Stimulated activated naive B cell treated with anti-CD40 and anti-IgM and Interleukin-4, amounts not matched to agents 10 μg/mL and 1 μg/mL and 100 μg/mL, for 72 hours (primary cell): ENCODE measurements at places on chromosomes 11 and 22.
A peak's percentile ranks its signal among the peaks of the same experiment; 100 is the strongest.

- DNase-seq, result peak; percentile 83
These were observed 3.4 kb upstream of the IGLL5 start for GRCh38 chr22:22884010-22884887.

GRCh38 chr11:124081483-124081882 lies 33.8 kb upstream of the VWA5A start:
- no peak for DNase-seq

GRCh38 chr11:61916737-61917333 lies 531 bp downstream of the RAB3IL1 start:
- no peak for DNase-seq

- DNase-seq, result no peak
These were observed 68.1 kb upstream of the BID start for GRCh38 chr22:17842386-17842785.

GRCh38 chr22:34395370-34395769 lies 475.1 kb upstream of the LARGE1 start:
- DNase-seq, result no peak

DNA sequence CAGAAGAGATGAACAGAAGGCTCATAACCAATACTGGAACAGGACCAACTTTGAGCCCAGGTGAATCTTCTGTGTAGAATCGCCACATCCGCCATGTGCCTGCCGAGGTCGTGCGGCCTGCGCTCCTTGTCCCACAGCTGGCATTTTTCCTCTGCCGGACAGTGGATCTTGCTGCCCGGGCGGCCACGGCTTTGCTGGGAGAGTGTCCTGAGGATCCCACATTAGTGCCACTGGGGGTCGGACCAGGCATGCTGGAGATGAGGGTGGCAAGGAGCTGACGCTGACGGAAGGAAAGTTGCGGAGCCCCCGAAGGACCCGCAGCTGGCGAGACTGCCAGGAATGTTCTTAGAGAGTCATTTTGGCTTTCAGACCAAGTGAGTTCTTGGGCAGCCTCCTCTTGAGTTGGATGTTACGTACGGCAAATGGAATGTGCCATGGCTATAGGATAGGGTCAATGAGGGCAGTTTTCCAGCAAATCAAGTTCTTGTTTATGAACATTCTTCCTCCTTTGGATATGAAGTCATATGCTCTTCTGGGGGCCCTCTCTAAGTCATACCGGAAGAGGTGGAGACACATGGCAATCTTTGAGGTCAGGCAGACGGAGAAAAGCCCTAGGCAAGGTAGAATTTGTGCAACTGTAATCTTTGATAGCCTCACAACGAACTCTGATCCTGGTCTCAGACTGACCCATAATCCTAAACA lies 57.4 kb upstream of the NUP160 start:
- no peak for DNase-seq

GRCh38 chr22:42184852-42185251 lies 54.2 kb upstream of the CYP2D6 start:
- DNase-seq, result no peak

GRCh38 chr22:49417833-49418232 lies 409.8 kb downstream of the BRD1 start:
- no peak for DNase-seq

DNA sequence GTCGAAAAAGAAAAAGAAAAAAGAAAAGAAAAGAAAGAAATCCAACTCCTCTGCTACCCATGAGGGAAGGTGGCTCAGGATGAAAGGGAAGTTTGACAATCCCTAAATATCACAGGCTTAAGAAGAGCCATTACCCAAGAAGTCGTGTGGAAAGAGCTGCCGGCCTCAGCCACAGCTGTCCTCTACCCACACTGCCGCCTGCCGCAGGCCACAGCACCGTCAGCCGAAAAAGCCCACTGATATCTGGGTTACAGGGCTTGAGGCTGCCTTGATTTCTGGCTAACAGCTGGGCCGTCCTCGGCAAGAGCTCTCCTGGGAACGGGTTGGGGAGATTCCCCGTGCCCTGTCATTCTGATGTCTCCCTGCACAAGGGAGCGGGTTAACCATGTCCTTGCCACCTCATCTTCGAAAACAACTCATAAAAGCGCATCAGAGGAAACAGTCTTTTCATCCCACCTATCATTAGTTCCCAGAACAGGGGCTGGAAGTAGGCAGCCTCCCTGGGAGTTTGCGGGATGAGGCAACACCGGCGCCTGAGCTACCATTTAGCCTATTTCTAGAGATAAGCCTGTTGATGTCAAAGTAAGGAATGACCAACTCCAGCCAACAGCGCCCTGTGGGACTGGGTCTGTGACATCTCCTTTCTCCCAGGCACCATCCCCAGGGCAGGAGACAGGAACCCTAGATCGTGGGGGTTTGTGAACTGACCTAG lies 21.8 kb upstream of the SNX32 start:
- DNase-seq, result no peak

GRCh38 chr22:32528984-32529982 lies 54.7 kb downstream of the FBXO7 start:
- DNase-seq, result peak; percentile 56

DNA sequence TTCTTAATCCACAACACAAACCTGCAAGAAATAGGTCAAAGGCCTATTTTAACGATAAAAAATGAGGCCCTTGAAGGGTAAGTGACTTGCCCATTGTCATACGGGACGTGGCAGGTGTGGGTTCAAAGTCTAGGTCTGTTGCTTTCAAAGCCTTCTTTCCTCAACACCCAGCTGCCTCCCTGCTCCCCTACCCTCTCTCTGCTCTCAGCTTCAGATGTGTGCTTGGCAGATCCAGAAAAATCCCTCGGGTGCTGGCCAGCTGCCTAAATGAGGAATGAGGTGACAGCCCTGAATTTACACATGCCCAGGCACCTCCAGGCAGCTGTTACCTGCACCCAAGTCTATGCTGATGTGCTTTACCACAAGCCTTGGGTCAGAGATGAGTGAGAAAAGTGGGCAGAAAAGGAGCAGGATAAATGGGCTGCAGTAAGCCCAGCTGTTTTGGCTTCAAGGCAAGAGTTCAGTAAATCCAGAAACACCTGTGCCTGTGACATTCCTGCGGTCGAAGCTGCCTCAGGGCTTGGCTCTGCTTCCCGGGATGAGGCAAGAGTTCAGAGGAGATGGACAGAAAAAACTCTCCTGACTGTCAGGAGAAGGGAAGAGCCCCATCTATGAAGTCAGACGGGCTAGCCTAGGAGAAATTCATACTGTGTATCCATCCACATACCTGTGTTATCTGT lies 49.9 kb upstream of the LDLRAD3 start:
- no peak for DNase-seq

DNA sequence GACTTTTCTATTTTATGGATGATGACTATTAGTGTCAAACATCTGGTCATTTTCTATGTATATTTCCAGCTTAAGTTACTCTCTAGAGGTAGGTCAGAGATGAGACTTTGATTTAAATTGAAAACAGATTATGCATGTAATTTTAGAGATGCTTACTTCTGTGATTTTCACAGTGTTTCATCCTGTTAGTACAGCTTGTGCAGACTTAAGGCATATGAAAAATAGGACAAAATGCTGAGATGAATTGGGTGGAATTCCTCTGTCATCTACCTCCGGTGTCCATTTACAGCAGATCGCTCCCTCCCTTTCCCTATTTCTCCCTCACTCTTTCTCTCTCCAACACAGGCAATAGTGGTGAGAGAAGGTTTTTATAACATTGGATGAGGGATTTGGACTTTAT lies 14.1 kb downstream of the JAM3 start:
- DNase-seq, result no peak

- DNase-seq, result no peak
These were observed 43.8 kb downstream of the COPB1 start for GRCh38 chr11:14455648-14456430.

- DNase-seq, result no peak
These were observed 1179.0 kb downstream of the LRRC4C start for GRCh38 chr11:40280159-40281051.

GRCh38 chr11:120303004-120303637 lies 22.0 kb upstream of the TLCD5 start:
- DNase-seq, result peak; percentile 42

DNA sequence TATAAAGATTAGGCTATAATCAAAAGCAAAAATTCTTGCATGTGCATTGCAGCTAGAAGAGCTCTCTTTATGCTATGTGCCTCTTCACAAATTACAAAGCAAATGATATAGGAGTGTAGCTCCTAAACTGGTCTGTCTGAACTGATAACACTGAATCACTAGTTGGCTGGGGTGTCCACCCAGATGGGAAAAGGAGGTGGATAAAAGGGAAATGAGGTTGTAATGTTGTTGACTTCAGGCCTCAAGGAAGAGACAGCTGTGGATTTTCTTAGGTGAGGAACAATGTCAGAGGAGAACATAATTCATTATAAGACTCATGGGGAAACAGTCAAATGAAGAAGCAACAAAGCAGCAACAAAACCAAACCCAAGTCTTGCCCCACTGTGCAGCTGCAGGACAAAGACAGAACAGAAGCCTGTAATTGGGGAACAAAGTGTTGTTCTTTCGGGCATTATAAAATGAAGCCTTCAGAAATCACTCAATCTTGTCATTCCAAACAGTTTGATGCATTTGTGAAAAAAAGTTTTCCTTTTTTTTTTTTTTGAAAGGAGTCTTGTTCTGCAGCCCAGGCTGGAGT lies 130.1 kb upstream of the DDI1 start:
- no peak for DNase-seq

GRCh38 chr11:2464451-2465165 lies 19.8 kb downstream of the KCNQ1 start:
- DNase-seq, result no peak

- no peak for DNase-seq
These were observed 49.9 kb downstream of the TRAF6 start for GRCh38 chr11:36460220-36460619.

GRCh38 chr11:8533332-8533731 lies 60.7 kb downstream of the STK33 start:
- DNase-seq, result peak; percentile 42

GRCh38 chr11:100716838-100717237 lies 29.8 kb downstream of the ARHGAP42 start:
- no peak for DNase-seq

- DNase-seq, result peak; percentile 74
These were observed 953 bp upstream of the PACS1 start for GRCh38 chr11:66068923-66069714.
